ENCODE measurements at places on chromosomes 5 and 9.

GRCh38 chr5:34770486-34770885, 68.5 kb upstream of the TTC23L start:
- no peak for DNase-seq

DNA sequence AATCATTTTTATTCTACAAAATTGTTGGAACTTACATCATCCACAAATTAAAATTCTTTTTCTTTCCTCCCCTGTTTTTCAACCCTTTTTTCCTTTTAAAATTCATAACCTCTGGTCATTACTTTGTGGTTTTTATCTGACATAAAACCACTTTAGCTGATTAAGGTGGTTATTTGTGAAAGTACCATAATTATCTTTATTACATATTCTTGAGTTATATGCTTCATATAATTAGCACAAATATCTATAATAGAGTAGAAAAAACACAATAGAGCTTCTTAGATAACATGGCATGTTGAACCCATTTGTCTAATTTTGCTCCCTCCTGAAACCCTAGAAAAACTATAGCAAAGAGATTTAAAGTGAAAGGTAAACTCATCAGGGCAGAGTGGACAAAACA, 22.9 kb upstream of the PPIC start:
- no peak for DNase-seq

DNA sequence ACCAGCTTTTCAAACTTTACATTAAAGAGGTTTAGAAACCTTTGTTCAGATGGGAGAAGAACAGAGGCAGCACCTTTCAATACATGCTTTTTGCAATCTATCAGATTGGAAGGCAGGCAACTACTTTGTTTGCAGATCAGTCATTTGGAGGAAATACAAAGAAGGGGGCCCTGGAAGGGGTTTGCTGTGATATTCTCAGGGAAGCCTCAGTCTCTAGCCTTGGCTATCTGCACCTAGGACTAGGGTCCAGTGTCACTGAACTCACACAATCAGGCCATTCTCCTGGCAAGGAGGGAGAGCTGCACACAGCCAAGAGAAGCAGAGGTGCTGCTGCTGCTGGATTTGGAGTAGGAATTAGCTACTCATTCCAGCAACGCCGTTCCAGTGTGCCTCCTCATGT, 79.5 kb downstream of the CRB2 start:
- DNase-seq, result no peak

GRCh38 chr5:4097199-4097598, 501.6 kb downstream of the IRX1 start:
- DNase-seq, result no peak

- DNase-seq, result no peak
These were observed 160.5 kb upstream of the MSX2 start for GRCh38 chr5:174563899-174564298.

DNA sequence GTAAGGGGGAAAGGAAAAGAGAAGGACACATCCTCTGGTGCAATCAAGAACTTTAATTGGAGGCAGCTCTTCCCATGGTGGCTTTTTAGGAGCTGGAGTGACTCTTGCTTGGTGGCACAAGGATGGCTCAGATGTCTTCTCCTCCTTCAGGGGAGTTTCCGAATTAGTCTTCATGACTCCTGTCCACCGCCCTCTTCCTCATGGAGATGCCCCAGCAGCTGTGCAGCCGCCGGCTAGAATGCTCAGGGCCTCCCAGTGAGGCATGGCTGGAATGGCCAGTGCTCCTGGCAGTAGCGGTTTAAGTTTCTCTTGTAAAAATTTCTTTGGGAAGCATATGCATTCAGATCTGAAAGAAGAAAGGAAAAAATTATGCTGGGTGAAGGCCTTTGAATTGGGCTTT, 8.8 kb upstream of the TEX53 start:
- DNase-seq, result no peak

DNA sequence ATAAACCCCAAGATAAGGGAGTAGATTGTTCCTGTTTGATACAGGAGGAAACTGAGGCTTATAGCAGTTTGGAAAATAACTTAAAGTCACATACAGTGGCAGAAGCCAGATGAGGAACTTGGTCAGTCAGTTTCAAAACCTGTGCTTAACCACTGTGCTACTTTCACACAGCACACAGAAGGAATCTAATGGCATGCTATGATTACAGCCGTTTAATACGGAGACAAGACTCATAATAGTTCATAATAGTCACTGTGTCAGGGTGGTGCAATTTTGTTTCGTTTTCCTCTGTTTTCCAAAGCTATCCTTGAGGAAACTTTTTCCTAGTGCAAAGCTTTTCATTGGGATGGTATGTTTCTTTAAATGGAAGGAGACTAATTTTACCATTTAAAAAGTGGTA, 112.3 kb downstream of the GCNT1 start:
- DNase-seq, result no peak

DNA sequence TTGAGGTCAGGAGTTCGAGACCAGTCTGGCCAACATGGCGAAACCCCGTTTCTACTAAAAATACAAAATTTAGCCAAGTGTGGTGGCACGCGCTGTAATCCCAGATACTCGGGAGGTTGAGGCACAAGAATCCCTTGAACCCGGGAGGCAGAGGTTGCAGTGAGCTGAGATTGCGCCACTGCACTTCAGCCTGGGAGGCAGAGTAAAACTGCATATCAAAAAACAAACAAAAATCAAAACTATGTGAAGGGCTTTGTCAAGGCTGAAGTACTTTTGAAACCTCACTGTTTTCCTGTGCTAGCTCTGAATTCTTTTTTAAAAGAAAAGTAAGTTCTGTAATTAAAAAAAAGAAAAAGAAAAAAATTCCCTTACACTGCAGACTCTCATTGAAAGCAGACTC, 65.1 kb upstream of the KLF4 start:
- no peak for DNase-seq

GRCh38 chr5:97560599-97560993, 377.5 kb upstream of the RIOK2 start:
- no peak for DNase-seq

GRCh38 chr9:79308012-79308411, 263.8 kb upstream of the TLE4 start:
- DNase-seq, result no peak
